Stromal cell of bone marrow (primary cell): ENCODE measurements at places on chromosomes 2 and 18.

DNA sequence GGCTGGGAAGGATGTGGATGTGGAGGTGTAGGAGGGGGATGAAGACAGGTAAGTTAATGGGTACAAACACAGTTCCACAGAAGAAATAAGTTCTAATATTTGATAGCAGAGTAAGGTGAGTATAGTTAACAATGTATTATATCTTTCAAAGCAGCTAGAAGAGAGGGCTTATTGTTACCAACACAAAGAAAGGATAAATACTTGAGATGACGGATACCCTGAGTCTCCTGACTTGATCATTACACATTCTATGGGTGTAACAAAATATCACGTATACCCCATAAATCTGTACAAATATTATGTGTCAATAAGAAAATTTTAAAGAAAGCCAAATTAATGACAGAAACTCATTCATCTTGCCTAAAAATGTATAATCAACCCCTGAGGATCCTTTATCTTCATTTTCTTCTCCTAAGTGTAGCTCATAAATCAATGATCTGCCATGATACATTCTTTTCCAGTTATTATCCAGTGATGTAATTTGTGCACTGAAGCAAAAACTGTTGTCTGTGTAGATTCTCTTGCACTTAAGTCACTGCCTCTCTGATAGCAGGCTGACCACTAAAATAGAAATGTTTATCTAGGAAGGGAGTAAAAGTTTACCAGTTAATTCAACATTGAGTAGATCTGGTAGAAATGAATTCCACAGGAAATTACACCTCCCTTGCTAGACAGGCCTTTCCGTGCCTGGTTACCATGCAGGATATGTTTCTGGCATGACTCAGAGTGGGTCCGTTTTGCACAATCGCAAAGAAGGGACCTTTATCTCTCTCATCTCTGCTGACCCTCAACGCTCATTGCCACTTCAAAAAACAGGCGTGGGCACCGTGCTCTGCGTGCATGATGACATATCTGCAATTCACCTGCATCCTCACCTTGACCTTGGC is 249.7 kb upstream of the NCKAP5 start:
- DNase-seq = peak; percentile 80

DNA sequence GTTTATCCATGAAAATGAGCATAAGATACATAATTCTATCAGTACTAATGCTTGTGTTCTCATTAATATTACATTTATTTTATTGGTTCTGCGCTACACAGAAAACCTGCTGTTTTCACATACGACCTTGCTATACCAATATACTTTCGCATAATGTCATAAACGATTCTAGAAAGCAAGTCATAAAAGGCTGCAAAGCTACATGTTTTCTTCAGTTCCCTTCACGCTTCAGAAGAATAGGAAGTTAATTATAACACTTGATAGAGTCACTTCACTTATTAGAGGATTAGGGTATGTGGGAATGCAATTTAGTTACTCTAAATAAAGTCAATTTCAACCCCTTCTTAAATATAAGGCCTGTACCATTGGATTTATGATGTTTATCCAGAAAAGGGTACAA is 29.0 kb downstream of the PSME4 start:
- no peak for DNase-seq

- no peak for DNase-seq
Measured at GRCh38 chr2:31247711-31248110, 13.8 kb downstream of the EHD3 start.

GRCh38 chr18:59268721-59269562 is 4.3 kb downstream of the RAX start:
- DNase-seq = no peak

GRCh38 chr2:153432381-153432780 is 46.2 kb downstream of the RPRM start:
- DNase-seq = no peak

DNA sequence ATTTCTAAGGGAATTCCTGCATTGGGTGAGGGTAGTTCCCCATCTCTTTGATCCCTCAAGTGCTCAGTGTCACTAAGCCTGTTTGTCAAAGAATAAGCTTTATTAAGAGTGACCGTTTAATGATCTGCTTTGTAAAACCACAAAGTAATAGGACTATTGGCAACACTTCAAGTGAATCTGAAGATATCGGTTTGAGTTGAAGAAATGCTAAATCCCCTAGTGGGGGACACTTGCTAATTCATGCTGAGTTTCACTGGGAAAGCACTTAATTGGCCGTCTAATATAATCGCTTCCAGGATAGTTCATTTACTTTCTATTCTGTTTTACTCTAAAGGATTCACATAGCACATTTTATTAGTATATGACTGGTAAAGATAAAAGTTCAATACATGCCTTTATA is 54.4 kb downstream of the DTNA start:
- no peak for DNase-seq
